ENCODE measurements at places on chromosomes 5 and 9. TPM values are rescaled to one million over a fixed set of nuclear protein-coding genes. Genes with fewer than 3 reads are reported as not detected.

The CAVIN4 gene
- total RNA-seq: 0.42 TPM

The SPATA31A3 gene
- not detected for total RNA-seq

The TTC39B gene
- 0.85 TPM for total RNA-seq

The CNTNAP3 gene
- total RNA-seq: 7.3 TPM

The C7 gene
- not detected for total RNA-seq

The ARAP3 gene
- total RNA-seq: 5.7 TPM

The BTF3 gene
- 1,116 TPM for total RNA-seq

The LVRN gene
- 0.06 TPM for total RNA-seq
